Trophoblast cell (in vitro differentiated cells and primary cell): ENCODE measurements at places on chromosomes 11 and 22.

DNA sequence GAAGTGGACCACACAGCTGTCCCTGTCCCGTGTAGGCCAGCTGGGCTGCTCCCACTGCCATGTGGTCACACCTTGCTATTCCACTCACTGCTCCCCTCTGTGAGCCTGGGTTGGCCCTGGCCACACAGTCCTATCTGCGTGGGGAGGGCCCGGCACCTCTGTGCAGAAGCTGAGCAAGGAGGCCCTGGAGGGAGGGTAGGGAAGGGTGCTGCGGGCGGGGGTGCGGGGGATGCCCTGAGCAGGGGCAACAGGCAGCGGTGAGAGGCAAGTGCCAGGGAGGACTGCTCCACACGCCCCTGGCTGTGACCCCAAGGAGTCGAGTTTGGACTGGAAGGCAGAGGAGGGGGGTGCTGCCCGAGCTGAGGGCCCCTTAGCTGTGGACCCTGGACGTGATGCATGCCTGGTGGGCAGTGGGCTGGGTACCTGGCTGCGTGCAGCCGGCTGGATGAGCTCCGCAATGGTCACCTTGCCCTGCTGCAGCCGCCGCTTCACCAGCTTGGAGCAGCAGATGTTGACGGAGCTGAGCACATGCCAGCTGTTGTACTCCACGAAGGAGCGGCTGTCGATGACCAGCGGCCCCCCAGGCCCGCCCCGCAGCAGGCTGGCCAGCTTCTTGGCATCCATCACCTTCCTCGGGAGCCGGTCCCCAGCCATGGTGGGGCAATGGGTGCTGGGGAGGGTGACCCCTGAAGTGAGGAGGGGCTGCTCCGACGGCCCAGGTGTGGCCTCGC, 6.7 kb downstream of the DUSP8 start:
- no peak for DNase-seq

- no peak for DNase-seq
These were observed 11.3 kb upstream of the QSER1 start for GRCh38 chr11:32881286-32881685.

- DNase-seq, result no peak
These were observed 116.6 kb downstream of the PLEKHA7 start for GRCh38 chr11:16897470-16898061.

GRCh38 chr11:121872356-121872755, 243.7 kb downstream of the BLID start:
- no peak for DNase-seq

DNA sequence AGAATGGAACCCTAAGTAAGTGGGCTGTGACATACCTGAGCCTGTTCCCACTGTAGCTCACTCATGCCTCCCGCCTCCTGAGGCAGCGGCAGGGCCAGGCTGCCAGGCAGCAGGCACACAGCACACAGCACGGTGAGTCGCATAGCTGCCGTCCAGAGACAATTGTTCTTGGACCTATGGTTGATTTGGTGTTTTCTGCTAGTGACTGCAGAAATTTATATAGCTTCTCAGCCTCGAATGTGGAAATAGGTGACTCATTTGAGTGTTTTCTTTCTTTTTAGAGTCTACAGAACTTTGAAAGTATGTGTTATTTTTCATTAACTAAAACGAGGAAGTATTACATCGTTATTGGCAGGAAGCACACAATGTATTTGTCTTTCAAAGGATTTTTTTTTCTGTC, at the start of gene MMP7:
TSS of gene MMP7 (minus strand) at position 190 of the 400 bp plus-strand sequence. CDS start at position 143, 47 bp downstream.
- no peak for DNase-seq

GRCh38 chr11:3370311-3370870, 8.6 kb downstream of the ZNF195 start:
- no peak for DNase-seq

GRCh38 chr11:128776069-128776423, 82.2 kb downstream of the FLI1 start:
- no peak for DNase-seq

- no peak for DNase-seq
These were observed 35.8 kb downstream of the C11orf58 start for GRCh38 chr11:16773981-16774935.
